ENCODE measurements at places on chromosomes 3 and 15.

DNA sequence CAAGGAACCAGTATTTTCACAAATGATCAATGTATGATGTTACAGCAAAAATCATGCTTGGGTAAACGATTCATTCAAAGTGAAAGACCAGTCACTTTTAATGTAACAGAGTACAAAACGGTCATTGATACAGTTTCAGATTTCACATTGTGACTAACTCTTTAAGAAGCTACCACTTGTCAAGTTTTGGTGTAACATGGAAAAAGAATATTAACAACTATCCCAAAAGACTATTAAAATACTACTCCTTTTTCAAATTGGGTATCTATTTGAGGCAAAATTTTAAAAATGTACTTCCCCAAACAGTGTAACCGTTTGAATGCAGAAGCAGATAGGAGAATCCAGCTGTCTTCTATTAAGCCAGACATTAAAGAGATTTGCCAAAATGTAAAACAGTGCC is 31.7 kb downstream of the AKAP13 start:
- no peak for DNase-seq

DNA sequence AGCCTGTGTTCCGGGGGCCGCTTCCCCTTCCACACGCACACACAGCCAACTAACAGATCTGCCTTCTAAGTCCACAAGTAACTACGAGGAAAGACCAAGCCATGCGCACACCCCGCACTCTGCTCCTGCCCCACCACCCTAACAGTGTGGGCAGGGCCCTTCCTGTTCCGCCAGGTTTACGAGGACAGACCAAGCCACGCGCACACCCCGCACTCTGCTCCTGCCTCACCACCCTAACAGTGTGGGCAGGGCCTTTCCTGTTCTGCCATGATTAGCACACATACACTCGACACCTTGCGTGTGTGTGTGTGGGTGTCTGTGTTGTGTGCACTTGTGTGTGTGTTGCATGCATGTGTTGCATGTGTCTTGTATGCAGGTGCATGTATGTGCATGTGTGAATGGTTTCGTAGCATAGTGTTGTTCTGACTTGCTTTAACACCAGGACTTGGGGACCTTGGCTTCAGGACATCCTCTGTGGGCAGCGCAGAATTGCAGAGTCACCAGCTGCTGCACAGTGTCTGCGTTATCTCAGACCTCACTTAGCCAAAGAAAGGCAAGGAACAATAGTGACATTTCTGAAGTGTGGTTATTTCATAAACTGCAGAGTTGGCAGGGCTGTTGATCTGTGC is 114.4 kb downstream of the CHSY1 start:
- no peak for DNase-seq

GRCh38 chr3:57025237-57025636 is 35.2 kb upstream of the SPATA12 start:
- DNase-seq, result no peak

- DNase-seq, result no peak
Measured at GRCh38 chr3:56423661-56424099, 44.6 kb downstream of the ERC2 start.

DNA sequence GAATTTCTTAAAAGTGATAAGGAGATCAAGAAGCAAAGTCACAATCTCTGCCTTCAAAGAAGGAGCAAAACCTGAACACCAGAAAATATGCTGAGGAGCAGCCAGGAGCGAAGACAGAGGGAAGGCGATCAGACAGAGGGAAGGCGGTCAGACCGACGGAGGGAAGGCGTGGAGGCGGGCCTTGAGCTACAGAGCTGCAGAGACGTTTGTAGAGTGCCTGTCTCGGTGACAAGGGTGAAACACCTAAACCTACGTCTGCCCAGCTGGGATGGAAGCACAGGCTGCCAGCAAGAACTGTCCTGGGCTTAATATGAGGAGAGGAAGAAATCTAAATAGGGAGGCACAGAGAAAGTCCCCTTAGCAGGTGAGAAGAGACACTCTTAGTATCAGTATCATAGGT is 476.0 kb downstream of the OCA2 start:
- DNase-seq, result no peak

DNA sequence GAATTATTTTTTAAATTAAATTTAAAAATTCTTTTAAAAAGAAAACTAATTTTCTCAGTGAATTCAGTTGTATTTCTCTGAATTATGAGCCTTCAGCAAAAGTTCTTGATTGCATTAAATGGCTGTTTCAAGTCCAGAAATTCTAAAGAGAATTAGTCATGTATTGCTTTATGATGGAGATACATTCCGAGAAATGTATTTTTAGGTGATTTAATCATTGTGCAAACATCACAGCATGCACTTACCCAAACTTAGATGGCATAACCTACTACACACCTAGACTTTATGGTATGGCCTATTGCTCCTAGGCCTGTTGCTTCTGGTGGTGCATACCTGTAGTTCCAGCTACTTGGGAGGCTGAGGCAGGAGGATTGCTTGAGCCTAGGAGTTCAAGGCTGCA is 44.3 kb upstream of the GCNT3 start:
- DNase-seq, result no peak

- no peak for DNase-seq
Measured at GRCh38 chr15:29789871-29790270, 32.4 kb downstream of the TJP1 start.

GRCh38 chr3:112315791-112316190 is 17.2 kb upstream of the CD200 start:
- DNase-seq, result no peak

- DNase-seq, result no peak
Measured at GRCh38 chr3:117856354-117856753, 1146.8 kb downstream of the TUSC7 start.

DNA sequence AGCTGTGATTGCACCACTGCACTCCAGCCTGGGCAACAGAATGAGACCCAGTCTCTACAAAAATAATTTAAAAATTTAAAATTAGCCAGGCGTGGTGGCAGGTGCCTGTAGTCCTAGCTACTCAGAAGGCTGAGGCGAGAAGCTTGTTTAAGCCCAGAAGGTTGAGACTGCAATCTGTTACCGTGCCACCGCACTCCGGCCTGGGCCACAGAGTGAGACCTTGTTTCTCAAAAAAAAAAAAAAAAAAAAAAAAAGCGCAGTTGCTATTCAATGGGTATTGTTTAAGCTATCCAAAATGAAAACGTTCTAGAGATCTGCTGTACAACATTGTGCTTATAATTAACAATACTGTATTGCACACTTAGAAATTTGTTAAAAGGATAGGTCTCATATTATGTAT is 24.0 kb downstream of the ZNF148 start:
- DNase-seq, result no peak

GRCh38 chr3:194257151-194257621 is 93.9 kb downstream of the CPN2 start:
- DNase-seq, result no peak

GRCh38 chr3:157121522-157121921 is 38.4 kb downstream of the CCNL1 start:
- no peak for DNase-seq

DNA sequence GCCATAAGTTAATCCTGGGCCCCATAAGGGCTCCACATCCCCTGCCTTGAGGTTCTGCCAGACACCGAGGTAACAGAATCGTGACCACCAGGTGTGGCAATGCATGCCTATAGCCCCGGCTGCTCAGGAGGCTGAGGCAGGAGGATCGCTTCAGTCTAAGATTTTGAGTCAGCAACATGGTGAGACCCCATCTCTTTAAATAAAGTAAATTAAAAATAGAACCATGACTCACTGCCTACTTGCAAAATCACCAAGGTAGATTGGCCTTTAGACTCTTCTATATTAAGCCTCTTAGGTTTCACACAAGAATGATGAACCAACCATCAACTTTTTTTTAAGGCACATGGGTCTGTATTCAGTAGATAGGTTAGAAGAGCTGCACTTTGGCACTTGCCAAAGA is 9.7 kb downstream of the WDR5B start:
- no peak for DNase-seq

DNA sequence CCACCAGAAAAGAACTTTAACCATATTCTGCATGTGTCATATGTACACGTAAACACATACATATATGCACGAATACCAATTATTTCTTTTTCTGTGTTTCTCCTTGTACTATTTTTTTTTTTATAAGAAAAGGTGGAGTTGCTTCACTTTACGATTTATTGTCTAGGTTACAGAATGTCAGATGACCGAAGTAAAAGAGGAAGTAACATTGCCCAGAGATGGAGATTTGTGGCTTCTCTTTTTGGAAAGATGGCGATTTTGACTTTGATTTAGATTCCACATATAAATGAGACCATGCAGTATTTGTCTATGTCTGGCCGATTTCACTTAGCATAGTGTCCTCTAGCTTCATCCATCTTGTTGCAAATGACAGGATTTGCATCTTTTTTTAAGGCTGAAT is 293.1 kb downstream of the SV2B start:
- no peak for DNase-seq

GRCh38 chr15:92909136-92909781 is 9.1 kb downstream of the CHD2 start:
- no peak for DNase-seq

GRCh38 chr3:133213937-133214336 is 175.7 kb downstream of the TMEM108 start:
- DNase-seq, result no peak

- DNase-seq, result no peak
Measured at GRCh38 chr15:83204697-83205096, 2.9 kb downstream of the HDGFL3 start.

GRCh38 chr15:69000725-69001503 is 13.6 kb upstream of the NOX5 start:
- no peak for DNase-seq

DNA sequence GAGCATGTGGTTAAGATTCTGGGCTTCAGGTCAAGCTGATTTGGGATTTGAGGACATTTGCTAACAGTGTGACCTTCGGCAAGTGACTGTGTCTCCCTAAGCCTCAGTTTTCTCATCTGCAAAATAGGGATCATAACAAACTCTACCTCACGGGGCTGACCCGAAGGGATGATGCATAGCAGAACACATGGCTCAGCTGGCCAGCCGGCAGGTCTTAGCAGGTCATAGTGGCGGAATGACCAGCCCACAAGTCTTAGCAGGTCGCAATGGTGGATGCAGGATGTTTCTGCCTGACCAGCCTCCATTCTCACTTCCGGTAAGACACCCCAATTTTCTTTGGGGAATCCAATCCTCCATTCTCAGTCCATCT is 63.3 kb downstream of the IQSEC1 start:
- no peak for DNase-seq

GRCh38 chr3:88434001-88434400 is 284.2 kb downstream of the C3orf38 start:
- DNase-seq, result no peak

GRCh38 chr3:188752850-188753249 is 418.9 kb upstream of the TPRG1 start:
- no peak for DNase-seq

DNA sequence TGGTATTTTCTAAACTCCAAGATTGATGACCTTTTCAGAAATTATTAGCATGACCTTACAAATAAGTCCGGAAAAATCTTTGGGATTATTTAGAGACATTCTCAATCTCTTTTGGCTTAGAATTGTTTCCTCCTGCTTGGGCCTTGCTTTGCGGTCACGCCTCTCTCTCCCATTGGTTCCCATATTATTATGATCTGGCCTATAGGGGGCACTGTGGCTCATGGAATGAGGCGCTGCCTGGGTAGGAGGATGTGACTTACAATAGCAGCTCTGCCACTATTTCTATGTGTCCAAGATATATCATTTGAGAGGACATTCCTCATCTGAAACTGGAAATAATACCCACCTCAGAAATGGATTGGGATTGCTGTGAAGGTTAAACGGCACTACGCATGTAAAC is 464.9 kb downstream of the MFSD1 start:
- no peak for DNase-seq

- no peak for DNase-seq
Measured at GRCh38 chr3:23377928-23378672, 175.0 kb downstream of the UBE2E2 start.

DNA sequence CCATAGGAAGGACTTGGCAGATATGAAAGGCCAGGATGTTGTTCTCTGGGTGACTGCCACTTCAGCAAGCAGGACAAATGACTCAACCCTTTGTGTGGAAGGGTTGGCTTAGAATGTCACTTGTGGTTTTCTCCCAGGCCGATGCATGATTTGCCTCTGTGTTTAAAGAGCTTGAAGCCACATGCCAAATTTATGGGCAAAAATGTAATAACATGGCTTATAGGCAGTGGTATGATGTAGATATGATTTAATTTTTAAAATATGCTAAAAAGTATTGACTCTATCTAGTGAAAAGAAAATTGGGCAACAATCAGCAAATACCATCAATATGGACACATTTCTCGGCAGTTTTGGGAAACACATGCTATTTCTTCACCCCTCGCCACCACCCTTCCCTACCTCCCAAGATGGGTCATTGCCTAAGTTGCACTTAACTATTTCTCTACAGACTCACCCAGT is 114.6 kb downstream of the CYP19A1 start:
- DNase-seq, result no peak

DNA sequence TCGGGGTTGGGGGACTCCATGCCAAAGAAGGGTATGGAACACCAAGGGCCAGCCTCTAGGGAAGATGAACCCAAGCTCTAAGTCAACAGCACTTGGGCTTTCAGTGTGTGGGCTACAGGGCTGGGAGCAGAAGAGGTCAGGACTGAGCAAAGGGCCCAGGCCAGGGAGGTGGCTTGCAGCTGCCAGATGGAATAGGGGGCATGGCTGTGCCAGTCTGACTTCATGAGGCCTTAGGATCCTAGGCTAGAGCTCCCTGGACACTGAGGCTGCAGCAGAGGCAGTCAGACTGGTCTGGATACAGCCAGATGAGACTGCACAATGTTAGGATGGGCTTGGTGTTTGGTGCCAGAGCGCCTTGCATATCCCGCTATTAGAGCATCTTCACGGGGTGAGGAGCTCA is 3.8 kb downstream of the RASGRF1 start:
- DNase-seq, result no peak

- no peak for DNase-seq
Measured at GRCh38 chr3:122031123-122031468, 9.0 kb upstream of the ILDR1 start.

DNA sequence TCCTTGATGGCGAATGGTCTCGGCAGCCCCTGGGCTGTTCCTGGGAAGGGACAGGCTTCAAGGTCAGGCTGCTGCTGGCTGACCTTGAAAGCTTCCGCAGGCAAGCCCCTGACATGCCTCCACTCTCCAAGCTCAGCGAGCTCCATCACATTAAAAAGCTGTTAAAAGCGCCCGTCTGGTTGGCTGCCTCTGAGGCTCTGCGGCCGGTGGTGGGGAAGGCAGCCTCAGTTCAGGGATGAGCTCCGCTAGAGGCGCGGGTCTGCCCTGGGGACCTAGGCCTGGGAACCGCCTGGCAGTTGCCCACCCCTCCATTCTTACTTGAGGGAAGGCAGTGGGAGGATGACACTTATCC is 103.8 kb downstream of the LINGO1 start:
- no peak for DNase-seq

DNA sequence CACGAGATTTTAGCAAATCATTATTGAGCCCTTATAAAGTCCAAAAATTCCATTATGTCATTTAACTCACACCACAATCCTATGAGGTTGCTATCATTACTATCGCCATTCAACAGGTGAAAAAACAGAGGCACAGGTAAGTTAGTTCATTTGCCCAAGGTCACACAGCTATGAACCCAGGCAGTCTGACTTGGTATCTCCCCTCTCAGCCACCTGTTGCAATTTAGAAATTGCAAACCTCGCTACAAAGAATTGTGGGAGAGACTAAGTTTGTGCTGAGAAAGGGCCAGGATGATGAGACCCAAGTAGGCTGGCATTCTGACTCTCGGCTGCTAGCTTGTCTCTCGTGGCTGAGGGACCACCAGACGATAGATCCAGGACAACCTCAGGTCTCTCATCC is 57.7 kb downstream of the LMCD1 start:
- DNase-seq, result no peak
